Upper lobe of left lung (tissue), 6 donors: ENCODE measurements at places on chromosomes 12 and 14. TPM values are rescaled to one million over a fixed set of nuclear protein-coding genes. Genes with fewer than 3 reads are reported as not detected.

Gene CHD8
- total RNA-seq, result 66.1 TPM

- peak overlapping the region; percentile 93 for H3K4me3 ChIP-seq
- H3K27ac ChIP-seq, result peak overlapping the region; percentile 83
- peaks cover 18% of the 10 kb centered on the region for H3K4me1 ChIP-seq
- no peaks in the 10 kb centered on the region for H3K36me3 ChIP-seq
- H3K27me3 ChIP-seq, result no peaks in the 10 kb centered on the region
- DNase-seq, result no peak
Observed at GRCh38 chr12:19131025-19131444, 1.5 kb downstream of the PLEKHA5 start.

Gene SLC25A21
- not detected for total RNA-seq

GRCh38 chr12:79424109-79424721 is 266.5 kb downstream of the PAWR start:
- H3K4me3 ChIP-seq, result no peak overlapping the region
- H3K36me3 ChIP-seq, result no peaks in the 10 kb centered on the region
- no peaks in the 10 kb centered on the region for H3K4me1 ChIP-seq
- H3K27ac ChIP-seq, result no peak overlapping the region
- no peak for DNase-seq

DNA sequence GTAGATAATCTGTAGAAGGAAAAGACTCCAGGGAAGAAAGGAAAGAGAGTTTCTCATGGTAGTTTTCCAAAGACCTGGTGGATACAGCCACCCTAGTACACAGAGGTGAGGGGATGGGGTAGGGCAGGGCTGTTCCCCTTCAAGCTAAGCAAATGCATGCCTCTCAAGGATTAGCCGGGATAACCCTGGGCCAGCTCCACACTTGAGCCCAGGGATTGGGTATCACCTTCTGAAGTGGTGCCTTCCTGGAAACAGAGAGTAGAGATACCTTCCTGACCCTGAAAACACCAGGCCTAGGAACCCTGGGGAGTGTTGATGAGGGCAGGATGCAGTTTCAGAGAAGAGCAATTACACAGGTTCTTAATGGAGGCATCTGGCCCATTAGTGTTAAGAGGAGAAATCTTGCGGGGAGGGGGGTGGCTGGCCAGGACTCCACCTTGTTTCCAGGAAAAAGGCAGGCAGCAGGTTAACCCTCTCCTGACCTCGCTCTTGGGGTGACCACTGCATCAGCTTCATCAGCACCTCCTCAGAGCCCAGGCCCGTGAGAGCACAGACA is 106.9 kb upstream of the TMEM233 start:
- DNase-seq, result no peak
- H3K27ac ChIP-seq, result no peak overlapping the region
- no peaks in the 10 kb centered on the region for H3K36me3 ChIP-seq

DNA sequence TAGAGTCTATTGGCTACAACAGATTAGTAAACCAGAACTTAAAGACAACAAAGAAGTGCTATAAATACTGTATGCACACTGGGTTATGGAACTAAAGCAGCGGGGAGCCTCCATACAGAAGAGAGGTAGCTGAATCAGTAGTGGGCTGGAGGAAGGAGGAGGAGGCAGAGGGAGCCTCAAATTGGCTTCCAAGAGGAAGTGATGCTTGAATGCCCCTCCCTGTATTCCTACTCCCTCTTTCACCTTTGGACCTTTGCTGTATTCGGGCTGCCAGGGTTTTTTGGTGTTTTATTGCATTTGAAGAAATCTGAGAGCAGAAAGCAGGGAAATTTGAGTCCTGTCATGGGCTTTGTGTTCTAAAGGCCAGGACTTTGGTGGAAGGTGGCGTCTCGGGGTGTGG is 104.0 kb upstream of the PTPRB start:
- no peak overlapping the region for H3K4me3 ChIP-seq
- H3K27ac ChIP-seq, result no peak overlapping the region
- no peaks in the 10 kb centered on the region for H3K4me1 ChIP-seq

- H3K36me3 ChIP-seq, result no peaks in the 10 kb centered on the region
- no peak for DNase-seq
- H3K27ac ChIP-seq, result no peak overlapping the region
- H3K27me3 ChIP-seq, result no peaks in the 10 kb centered on the region
- H3K4me3 ChIP-seq, result no peak overlapping the region
Observed at GRCh38 chr14:75513911-75514672, 8.2 kb upstream of the BATF start.

- H3K4me1 ChIP-seq, result peaks cover under 1% of the 10 kb centered on the region
- DNase-seq, result no peak
- H3K4me3 ChIP-seq, result no peak overlapping the region
- no peaks in the 10 kb centered on the region for H3K36me3 ChIP-seq
Observed at GRCh38 chr14:24042746-24043145, 9.1 kb upstream of the CARMIL3 start.

DNA sequence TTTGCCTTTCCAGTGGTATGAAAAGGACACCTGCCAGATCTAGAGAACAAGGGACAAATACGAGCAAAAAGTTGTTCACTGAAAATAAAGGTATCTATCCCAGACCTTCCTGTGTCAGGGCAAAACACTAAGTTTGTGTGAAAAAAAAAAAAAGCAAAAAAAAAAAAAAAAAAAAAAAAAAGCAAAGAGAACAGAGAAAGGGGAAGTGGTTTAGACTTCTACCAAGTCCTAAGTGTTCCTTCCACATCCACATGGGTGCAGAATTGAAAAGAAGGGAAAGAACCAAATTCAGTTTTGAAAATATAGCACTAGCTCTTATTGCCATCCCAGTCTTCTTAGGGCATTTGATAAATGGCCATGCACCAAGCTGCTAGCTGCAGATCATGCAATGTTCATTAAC is 41.7 kb downstream of the ZCRB1 start:
- H3K36me3 ChIP-seq, result no peaks in the 10 kb centered on the region

GRCh38 chr12:109501299-109501698 is 23.9 kb downstream of the UBE3B start:
- peaks cover 97% of the 10 kb centered on the region for H3K36me3 ChIP-seq
- no peaks in the 10 kb centered on the region for H3K27me3 ChIP-seq
- H3K27ac ChIP-seq, result no peak overlapping the region
- no peak overlapping the region for H3K4me3 ChIP-seq
- no peaks in the 10 kb centered on the region for H3K4me1 ChIP-seq
- DNase-seq, result no peak

- H3K27ac ChIP-seq, result no peak overlapping the region
- H3K4me3 ChIP-seq, result no peak overlapping the region
- H3K36me3 ChIP-seq, result no peaks in the 10 kb centered on the region
- no peak for DNase-seq
- no peaks in the 10 kb centered on the region for H3K4me1 ChIP-seq
Observed at GRCh38 chr14:58881433-58881832, 243.7 kb downstream of the DACT1 start.

Gene IL23A
- total RNA-seq, result not detected

Gene PPFIBP1
- total RNA-seq, result 129 TPM

DNA sequence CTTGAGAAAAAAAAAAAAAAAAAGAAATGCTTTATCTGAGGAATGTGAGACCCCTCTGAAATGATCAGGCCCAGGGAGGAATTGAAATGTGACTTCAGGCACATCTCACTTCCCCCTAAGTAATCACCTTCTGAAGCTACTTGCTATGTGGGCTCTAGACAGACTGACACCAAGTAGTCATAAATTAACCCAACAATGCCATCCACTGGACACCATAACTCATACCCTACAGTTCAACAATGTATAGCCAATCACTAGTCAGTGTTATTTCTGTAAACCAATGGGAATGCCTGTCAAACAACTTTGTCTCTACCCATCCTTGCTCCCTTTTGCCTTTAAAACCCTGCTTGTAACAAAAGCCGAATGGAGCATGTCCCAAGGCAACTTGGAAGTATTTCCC is 182.7 kb upstream of the TMPO start:
- no peaks in the 10 kb centered on the region for H3K36me3 ChIP-seq
- H3K27me3 ChIP-seq, result no peaks in the 10 kb centered on the region
- DNase-seq, result no peak

Gene WNT5B
- 8.8 TPM for total RNA-seq

Gene OR4K2
- not detected for total RNA-seq

Gene EFCAB11
- 1.9 TPM for total RNA-seq

GRCh38 chr12:131226345-131227265 is 272.9 kb downstream of the ADGRD1 start:
- no peak overlapping the region for H3K4me3 ChIP-seq
- DNase-seq, result no peak
- no peak overlapping the region for H3K27ac ChIP-seq
- H3K36me3 ChIP-seq, result no peaks in the 10 kb centered on the region

DNA sequence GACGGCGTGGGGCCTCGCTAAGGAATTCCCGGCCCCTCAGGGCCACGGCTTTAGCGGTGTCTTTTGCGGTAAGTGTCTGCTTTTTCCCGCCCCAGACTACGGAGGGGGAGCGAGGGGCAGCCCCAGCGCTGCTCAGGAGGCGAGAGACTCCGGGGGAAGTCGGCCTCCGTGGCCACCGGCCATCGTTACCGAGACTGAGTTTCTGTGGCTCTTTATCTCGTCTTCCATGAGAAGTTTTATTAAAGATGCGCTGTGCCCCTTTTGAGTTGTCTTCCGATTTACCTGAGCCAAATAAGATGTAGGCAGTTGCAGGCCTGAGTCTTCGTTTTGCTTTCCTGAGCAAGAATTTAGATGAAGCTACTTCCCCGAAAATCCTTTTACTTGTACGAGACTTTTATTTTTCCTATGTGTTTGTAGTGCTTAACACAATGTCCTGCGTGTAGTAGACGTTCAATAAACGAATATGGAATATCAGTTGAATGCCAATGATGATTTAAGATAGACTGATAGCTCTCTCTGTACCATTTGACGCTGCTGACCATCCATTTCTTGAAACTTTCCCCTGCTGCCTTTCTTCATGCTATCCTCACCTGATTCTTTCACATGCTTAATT is 462 bp downstream of the SRP54 start:
- H3K4me3 ChIP-seq, result peak overlapping the region; percentile 82
- H3K27ac ChIP-seq, result peak overlapping the region; percentile 99
- H3K4me1 ChIP-seq, result peaks cover 47% of the 10 kb centered on the region
- no peaks in the 10 kb centered on the region for H3K27me3 ChIP-seq

DNA sequence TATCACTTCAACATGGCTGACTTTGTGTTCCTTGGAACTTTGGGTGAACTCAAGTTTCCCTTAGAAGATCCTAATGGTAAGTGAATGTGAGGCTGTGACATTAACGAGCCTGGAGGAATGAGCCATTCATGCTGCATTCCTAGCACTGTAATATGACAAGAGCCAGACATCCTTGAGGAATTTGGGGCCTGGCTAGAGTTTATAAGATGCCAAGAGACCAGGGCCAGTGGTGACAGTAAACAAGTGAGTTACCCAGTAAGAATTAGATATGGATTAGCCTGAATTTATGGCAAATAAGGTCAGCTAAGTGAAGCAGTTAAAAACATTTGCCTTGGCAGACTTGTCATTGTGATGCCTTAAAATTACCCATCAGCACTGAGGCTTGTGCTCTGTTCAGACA is 232.4 kb downstream of the AKAP6 start:
- H3K27me3 ChIP-seq, result no peaks in the 10 kb centered on the region
- peaks cover 3% of the 10 kb centered on the region for H3K4me1 ChIP-seq
- H3K4me3 ChIP-seq, result no peak overlapping the region

DNA sequence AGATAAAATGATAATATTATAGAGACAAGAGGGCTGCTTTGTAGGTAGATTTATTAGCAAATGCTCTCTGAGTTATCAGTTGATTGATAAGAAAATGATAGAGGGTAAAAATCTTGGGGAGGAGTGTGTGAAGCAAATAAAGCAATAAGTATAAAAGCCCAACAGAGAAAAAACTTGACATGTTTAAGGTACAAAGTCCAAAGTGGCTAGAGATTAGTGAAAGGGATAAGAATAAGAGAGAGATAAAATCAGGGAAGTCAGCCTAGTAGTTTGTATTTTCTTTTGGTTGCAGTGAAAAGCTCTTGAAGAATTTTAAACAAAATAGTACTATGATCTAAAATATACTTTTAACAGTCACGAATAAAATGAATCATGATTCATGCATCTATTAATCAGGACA is 246.2 kb upstream of the LRIG3 start:
- no peaks in the 10 kb centered on the region for H3K27me3 ChIP-seq
- no peak overlapping the region for H3K27ac ChIP-seq
- no peaks in the 10 kb centered on the region for H3K4me1 ChIP-seq
- no peak for DNase-seq

DNA sequence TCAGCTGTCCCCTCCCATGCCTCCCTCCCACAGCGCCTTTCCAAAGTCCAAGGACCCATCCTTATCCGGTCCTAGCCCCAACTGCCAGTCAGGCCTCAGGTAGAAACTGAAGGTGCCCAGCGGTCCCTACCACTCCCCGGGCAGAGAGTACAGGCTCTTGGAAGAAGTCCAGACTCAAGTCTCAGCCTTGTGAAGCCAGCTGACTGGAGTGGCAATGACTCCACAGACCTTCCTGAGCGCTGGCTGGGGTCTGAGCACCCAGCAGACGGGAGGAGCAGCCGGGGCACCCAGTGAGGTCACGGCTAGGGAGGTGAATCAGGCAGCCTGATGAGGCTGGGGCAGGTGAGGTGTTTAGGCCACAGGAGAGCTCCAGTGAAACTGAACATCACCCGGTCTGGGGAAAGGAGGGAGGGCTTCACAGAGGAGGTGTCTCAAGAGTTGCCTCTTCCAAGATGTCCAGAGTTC is 60.0 kb downstream of the ITPK1 start:
- no peak overlapping the region for H3K4me3 ChIP-seq
- H3K27me3 ChIP-seq, result no peaks in the 10 kb centered on the region
- peaks cover 5% of the 10 kb centered on the region for H3K4me1 ChIP-seq
- H3K36me3 ChIP-seq, result no peaks in the 10 kb centered on the region
- H3K27ac ChIP-seq, result no peak overlapping the region

Gene GLT1D1
- 5.8 TPM for total RNA-seq

DNA sequence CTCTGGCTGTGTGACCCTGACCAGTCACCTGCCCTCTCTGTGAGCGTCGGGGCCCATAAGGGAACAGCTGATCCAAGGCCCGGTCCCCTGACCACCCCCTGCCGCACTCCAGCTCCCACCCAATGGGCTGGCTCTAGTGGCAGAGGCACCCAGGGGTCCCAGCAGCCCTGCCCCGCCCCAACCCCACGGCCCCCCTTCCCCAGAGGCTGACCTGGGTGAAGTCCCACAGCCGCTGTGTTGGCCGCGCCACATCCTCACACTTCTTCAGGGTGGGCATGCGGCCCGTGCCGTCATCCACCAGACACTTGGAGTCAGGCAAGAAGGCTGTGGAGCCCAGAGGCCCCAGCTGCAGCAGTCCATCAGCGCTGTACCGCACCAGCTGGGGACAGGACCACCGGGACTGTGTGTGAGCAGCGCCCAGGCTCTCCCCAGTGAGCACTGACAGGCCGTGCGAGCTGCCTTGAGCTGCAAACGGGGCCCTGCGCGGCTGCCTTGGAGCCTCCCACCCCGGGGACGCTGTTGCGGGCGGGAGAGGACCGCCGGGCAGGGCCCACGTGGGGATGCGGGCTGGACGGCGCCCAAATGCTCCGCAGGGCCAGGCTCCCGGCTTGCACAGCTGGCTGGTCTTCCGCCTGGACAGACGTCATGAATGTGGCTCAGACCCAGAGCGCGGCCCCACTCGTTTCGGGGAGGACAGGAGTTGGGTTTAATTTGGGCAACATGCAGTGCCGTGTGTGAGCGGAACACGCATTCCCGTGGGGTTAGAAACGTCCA is 53.5 kb downstream of the NOC4L start:
- peak; percentile 83 for DNase-seq
- no peaks in the 10 kb centered on the region for H3K36me3 ChIP-seq
- no peaks in the 10 kb centered on the region for H3K27me3 ChIP-seq
- H3K4me1 ChIP-seq, result no peaks in the 10 kb centered on the region

- no peaks in the 10 kb centered on the region for H3K36me3 ChIP-seq
- no peak overlapping the region for H3K4me3 ChIP-seq
- H3K27ac ChIP-seq, result no peak overlapping the region
- H3K27me3 ChIP-seq, result no peaks in the 10 kb centered on the region
Observed at GRCh38 chr12:112590281-112590680, 171.5 kb downstream of the PTPN11 start.

GRCh38 chr14:53608369-53608768 is 348.3 kb downstream of the BMP4 start:
- no peak overlapping the region for H3K27ac ChIP-seq
- no peak for DNase-seq
- H3K4me1 ChIP-seq, result no peaks in the 10 kb centered on the region
- no peaks in the 10 kb centered on the region for H3K36me3 ChIP-seq

Gene SCYL2
- 39.8 TPM for total RNA-seq
